ENCODE measurements at places on chromosomes 12 and 14.

DNA sequence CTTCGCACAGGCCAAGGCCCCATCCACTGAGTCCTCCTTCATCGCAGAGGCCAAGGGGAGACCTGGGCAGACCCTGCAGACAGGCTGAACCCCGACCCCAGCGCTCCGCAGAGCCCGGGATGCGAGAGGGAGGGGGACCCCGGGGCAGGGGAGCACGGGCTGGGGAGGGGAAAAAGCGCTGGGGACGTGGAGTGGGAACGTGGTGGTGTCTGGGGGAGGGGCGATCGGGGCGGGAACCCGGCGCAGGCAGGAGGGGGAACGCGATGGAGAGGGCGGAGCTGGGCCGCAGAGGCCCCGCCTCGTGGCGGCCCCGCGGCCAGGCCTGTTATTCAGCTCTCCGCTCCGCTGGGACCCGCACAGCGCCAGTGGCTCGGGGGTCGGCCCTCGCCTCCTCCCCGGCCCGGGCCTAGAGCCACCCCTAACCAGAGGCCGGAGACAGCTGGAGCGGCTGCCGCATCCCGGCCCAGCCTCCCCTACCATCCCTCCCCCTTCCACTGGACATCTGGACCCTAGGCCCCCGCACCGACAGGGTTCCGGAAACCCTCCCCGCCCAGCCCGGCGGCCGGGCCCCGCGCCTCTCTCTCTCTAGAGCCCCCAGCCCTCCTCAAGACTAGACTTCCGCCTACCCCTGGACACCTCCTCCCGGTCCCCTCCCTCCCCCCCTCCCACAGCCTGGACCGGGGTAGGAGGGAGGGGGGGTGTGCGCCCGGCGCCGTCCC lies at the start of gene ARHGEF25:
Gene ARHGEF25 (plus strand): TSS at position 328 of the 719 bp plus-strand sequence. CDS start 460 bp downstream, outside the sequence.
- DNase-seq = peak; percentile 35

- DNase-seq = no peak
Measured at GRCh38 chr14:68561531-68562007, 231.3 kb downstream of the ZFP36L1 start.

DNA sequence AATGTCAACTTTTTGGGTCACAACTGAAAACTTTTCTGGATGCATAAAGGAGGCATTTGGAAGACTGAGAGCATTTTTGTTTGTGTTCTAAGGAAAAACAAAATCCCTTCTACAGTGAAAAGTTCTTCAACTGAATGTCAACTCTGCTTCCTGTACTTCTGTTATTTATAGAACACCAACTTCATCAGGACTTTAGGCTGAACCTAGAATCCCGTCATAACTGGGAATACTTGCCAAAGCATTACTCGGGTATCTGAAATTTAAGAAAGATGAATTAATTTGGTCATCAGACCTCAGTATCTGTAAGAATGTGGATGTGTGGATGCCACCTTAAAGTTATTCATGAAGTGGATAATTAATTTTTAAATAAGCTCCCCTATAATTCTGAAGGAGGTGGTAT lies 73.2 kb downstream of the FERMT2 start:
- DNase-seq = no peak

- DNase-seq = no peak
Measured at GRCh38 chr14:40629144-40629543, 977.5 kb upstream of the LRFN5 start.

GRCh38 chr12:52710730-52711129 lies 7.4 kb upstream of the KRT77 start:
- no peak for DNase-seq

DNA sequence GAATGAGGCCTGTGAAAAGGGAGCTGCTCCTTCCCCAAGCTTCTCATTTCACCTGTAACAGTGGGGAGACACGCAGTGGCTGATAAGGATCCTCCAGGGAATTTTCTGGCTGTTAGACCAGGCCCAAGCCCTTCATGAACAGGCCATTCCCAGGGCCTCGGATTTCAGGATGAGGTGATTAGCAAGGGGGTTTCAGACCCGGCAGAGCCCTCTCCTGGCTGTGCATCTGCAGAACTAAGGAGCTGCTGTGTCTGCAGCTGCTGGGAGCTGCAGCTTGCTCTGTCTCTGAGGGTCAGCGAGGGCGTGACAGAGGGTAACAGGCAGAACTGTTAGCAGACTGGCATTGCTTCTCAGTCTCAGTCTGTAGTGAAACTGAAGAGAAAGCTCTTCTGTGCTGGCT lies 110.4 kb downstream of the KCNA5 start:
- DNase-seq = no peak

- no peak for DNase-seq
Measured at GRCh38 chr14:37428954-37429353, 166.1 kb downstream of the FOXA1 start.

- DNase-seq = no peak
Measured at GRCh38 chr14:53048631-53049030, 97.8 kb upstream of the FERMT2 start.

DNA sequence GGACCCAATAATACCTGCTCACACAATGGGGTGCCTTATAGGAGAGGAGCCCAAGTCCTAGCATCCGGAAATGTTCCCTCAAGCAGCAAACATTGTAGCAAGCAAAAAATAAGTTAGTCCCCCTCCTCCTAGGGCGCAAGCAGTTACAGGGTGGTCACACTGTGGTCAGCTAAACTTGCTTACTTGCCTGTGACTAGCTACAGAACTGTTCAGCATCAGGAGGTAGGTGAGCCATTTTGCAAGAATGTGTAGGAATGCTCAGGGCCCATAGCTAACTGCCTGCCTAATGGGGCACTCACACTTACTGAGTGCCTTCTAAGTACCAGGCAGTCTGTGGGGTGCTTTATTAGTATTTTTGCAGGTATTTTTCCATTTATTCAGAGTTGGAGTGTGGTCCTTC lies 154.6 kb upstream of the GRIN2B start:
- no peak for DNase-seq

GRCh38 chr14:54486685-54487084 lies 2.1 kb downstream of the GMFB start:
- peak; percentile 4 for DNase-seq
